ENCODE measurements at places on chromosomes 2 and 18.

- DNase-seq = no peak
Measured at GRCh38 chr2:16033032-16033293, 92.6 kb downstream of the MYCN start.

GRCh38 chr18:5895876-5896740 lies 786 bp upstream of the TMEM200C start:
- DNase-seq = no peak

DNA sequence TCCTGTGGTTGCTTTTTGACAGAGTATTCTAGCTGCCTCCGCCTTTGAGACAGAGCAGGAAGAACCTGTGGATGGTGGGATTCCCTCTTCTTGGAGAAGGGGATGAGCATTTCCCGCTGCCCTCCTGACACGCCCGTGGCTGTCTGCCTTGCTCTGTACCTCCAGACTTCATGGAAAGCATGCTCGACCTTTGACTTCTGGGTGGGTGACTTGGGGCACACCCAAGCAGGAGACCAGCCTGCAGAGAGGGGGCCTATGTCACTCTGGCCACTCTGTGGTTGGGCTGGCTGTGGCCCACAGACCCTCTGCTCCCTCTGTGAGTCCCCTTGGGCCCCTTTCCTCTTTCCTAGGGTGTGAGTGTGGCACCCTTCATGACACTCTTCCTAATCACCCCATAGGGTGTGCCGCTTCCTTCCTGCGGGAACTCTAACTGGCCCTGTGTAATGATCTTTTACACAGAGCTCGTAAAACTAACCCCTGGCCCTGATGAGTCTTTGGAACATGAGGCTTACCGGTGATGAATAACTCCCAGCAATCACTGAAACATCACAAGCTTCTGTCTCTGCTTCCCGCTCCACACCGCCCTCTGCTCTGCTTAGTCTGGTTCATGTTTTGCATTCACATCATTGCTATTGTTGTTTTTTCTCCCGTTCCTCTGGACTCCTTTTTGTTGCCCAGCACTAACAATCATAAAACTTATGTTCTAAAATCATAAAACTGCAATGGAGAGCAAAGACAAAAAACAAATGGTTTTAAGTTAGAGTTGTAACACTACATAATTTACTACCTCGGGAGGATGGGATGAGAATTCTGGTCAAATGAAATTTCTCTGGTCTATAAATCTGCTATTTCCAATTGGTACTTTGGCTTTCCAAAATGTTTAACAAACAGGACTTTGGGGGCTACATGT lies 101.1 kb downstream of the SH3YL1 start:
- no peak for DNase-seq

DNA sequence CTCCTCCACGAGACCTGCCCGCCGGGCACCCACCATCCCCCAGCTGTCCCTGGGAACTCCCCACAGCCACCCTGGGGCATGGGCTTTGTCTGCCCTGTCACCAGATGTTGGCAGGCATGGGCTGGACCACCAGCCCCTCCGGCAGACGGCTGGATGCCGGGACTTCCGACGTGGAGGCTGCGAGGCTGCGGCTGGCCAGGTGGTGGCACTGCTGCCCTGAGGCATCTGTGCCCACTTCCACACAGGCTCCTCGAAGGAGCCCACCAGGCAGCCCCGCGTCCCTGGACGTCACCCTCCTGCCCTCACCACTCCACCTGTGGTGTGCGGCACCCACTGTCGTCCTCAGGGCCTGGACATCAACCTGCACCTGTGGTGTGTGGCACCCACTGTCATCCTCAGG lies 319.9 kb upstream of the SALL3 start:
- DNase-seq = no peak

DNA sequence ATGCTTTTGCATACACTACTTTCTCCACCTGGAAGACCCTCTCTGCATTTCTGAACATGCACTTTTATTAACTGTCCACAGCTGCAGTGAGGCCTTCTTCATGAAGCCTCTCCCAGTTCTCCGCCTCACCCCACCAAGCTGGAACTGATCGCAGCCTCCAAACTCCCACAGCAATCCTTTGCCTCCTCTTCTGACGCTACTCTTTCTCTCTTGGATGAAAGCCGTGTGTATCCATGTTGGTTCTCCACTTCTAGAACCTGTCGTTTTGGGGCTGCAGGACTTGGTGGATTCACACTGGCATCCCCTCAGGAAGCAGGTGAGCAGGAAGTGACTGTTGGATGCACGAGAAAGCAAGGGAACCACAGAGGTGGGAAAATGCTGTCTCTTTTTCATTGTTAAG lies 288.6 kb downstream of the MYCN start:
- DNase-seq = no peak

- DNase-seq = no peak
Measured at GRCh38 chr2:171316220-171316619, 117.6 kb downstream of the METTL8 start.

DNA sequence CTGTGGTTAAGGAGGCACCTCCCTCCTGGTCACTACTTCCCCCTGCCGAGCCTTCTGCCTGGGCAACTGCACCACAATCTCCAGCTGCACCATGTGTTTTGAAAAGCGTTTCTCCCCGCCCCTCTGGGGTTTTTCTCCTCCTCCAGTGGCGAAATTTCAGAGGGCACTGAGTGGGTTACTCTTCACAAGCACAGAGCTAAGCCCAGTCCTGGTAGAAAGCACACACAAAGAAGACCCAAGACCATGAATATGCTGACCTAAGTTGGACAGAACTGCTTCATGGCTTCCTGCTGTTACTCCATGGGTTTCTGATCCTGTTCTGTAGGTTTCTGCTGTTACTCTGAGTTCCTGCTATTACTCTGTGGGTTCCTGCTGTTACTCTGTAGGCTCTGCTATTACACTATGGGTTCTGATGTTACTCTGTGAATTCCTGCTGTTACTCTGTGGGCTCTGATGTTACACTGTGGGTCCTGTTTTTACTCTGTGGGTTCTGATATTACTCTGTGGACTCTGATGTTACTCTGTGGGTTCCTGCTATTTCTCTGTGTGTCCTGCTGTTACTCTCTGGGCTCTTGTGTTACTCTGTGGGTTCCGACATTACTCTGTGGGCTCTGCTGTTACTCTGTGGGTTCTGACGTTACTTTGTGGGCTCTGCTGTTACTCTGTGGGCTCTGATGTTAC lies 216.6 kb downstream of the RTP5 start:
- peak; percentile 14 for DNase-seq

- peak; percentile 35 for DNase-seq
Measured at GRCh38 chr2:85851253-85852151, 37.3 kb downstream of the ST3GAL5 start.

- DNase-seq = no peak
Measured at GRCh38 chr2:171238946-171239345, 78.3 kb upstream of the TLK1 start.

DNA sequence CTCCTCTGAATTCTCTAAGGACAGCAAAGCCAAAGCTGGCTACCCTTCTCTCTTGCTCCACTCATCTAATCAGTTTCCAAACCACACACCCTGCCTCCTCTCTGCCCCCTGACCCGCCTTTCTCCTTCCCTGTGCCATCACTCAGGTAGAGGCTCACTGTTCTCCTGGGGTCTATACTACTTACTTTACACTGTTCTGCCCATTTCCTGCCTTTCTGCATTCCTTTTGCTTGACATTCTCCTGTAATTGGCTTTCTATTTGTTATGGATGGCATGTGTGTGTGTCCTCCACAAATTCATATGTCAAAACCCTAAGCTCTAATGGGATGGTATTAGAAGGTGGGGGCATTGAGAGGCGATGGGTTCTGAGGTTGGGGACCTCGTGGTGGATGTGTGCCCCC lies 675.2 kb upstream of the ID2 start:
- no peak for DNase-seq

DNA sequence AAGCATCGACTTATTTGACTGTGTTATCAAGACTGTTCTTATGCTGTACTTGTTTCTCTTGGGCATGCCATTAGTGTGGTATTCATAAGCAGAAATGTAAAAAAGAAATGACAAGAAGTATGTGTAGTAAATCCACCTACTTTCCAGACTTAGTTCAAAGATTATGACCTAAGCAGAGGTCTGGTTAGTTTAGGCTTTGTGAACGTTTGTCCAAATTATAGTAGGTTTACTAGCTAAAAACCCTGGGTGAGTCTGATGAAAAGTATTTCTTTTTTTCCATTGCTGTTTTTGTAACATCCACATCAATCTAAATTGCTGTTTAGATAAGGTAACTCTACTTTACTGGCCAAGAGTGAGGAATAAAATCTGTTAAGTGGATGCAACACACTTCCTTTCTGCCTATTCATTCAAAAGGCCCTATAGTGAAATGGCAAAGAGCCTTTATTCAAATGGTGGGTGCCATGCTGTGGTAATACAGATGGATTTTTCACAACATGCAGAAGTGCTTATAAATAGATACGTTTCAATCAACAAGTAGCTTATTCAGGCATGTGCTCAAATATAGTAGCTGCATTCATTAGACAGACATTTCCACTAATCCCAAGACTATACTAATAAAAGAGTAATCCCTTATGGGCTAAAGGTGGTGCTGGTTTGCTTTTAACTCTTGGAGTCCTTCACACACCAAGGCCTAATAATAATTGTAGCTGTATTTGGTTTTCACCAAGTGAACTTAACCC lies 122.5 kb upstream of the LTBP1 start:
- DNase-seq = no peak

DNA sequence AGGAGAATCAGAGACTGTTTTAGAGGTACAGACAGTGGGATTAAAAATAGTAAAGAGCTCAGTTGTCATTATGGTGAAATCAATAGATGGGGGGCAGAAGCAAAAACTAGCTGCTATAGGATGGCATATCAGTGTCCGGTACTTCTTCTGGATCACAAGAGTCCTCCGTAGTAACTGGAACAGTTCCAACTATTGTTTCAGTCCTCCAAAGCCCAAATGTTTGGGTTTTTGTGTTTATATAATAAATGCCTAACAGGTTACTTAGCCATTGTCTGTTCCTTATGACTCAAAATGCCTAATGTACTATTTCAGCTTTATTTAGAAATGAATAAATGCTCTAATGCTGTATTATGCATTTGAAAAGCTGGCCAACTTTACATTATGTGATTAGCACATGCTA lies 401.2 kb downstream of the PTH2R start:
- no peak for DNase-seq

DNA sequence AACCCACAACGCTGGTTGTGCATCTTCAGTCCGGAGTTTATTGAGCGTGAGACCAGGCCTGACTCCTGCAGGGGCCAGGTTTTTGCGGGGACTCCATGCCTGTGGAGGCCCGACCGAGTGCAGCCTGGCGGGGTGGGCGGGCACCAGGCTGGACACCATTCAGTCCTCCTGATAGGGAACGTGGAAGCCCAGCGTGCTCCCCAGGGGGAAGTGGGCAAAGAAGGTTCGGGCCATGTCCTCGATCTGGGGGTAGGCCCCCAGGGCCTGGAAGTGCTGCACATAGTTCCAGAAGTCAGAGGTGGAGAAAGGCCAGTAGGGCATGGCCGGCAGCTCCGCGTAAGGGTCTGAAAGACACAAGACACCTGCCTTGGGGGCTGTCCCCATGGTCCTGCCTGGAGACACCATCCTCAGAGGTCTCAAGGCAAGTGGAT lies 1.4 kb downstream of the OTOS start:
- DNase-seq = no peak

DNA sequence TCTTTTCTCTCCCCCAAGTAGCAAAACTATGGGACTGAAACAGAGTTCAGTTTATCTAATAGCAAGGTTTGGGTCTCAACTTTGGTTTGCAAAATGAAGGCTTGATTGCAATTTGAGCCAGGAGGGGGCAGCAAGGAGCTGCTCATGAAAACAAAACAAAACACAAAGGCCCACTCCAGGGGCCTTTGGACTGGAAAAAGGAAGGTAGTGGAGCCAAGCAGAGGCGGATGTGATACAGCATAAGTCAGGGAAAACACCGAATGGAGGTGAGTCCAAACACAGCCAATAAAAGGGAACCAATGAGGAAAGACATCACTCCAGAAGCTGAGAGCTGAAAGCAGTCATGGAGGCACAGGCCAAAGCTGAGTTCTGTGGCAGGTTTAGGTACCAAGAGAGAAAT lies 799.7 kb upstream of the ACVR2A start:
- DNase-seq = peak; percentile 54

GRCh38 chr18:44884431-44884830 lies 203.7 kb downstream of the SETBP1 start:
- DNase-seq = no peak

DNA sequence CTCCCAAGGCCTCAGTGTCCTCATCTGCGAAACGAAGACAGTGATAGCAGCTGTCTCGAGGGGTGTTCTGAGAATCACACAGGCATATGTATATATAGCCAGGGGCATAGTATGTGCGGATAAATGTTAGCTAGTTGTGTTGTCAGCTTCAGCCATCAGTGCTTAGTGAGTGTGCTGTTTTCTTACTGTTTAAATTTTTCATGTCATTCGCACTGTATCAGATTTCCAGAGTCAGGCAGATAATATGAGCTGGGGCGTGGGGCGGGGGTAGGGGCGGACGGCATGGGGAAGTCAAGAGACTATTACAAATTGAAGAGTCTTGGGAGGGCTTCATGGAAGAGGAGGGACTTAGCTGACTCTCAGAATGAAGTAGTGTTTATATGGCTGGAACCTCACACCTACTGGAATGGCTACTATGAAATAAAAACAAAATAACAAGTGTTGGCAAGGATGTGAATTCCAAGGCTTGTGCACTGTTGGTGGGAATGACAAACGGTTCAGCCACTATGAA lies 7.0 kb downstream of the TRAPPC12 start:
- DNase-seq = no peak

- no peak for DNase-seq
Measured at GRCh38 chr2:123916531-123916930, 108.6 kb upstream of the CNTNAP5 start.

DNA sequence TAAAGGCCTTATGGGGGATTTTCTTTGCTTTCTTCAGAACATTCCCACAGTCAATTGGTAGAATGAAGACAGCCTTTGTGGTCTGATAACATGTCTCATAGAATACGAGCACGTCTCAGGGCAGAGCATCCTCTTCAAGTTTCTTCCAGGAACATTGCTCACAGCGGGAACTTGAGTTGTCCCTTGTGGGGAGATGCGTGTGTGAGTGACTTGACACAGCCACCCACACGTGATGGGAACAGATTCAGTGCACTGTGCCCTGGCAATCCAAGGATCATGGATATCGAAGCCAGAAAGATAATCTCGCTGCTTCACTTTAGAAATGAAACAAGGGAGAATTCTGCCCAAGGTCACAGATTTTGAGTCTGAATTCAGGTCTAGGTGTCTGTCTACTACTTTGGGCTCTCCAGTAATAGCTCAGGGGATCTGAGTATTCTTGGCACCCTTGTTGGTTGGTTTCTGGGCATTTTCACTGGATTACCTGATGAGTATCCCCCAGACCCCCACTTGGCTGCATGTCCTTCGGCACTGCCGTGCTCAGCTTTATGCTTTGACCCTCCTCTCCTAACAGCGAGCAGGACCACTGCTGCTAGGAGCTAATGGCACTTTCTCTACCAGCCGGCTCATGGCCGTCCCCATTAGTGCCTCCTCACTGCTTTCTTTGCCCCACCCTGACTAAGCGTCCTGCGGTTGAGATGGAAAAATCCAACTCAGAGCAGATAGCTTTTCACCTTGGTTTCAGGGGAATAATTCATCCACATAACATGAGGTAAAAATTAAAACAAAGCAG lies 75.9 kb upstream of the FOSL2 start:
- no peak for DNase-seq

DNA sequence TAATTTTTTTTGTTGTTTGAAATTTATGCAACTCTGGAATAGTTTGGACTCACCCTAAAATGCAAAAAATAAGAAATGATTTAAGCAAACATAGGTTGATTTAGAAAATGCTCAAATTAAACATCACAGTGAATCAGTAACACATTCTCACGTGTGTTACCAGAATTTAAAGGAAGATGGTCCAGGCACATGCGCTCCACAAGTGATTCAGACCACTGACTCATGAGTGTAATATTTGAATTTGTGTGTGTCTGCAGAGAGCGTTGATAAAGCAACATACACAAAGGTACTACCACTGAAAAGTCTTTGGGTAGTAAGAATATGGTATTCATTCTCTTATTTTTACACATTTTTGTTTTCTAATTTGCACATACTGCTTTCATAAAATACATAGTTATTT lies 7.9 kb downstream of the SS18 start:
- no peak for DNase-seq
